ENCODE measurements at places on chromosomes 11 and 22.

- DNase-seq: no peak
These were observed 3.8 kb downstream of the RSPH14 start for GRCh38 chr22:23137905-23138561.

GRCh38 chr11:122883646-122883979 is 1.1 kb downstream of the JHY start:
- DNase-seq: no peak

DNA sequence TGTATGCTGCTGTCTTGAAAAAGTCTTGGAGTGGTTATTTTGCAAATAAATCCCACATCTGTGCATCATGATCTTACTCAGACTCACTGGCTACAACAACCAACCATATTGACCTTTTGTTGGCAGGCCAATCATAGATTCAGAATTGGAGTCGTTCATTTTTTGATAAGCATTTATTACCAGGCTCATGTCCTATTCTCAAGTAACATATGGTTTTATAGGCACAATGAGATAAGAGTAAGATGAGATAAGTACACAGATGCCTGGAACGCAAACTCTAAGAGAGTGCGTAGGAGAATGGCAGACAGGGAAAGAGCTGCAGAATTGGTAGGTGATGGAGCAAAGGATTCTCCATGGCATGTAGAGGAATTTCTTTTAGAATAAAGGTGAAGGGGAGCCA is 71.6 kb upstream of the SLC5A12 start:
- no peak for DNase-seq

DNA sequence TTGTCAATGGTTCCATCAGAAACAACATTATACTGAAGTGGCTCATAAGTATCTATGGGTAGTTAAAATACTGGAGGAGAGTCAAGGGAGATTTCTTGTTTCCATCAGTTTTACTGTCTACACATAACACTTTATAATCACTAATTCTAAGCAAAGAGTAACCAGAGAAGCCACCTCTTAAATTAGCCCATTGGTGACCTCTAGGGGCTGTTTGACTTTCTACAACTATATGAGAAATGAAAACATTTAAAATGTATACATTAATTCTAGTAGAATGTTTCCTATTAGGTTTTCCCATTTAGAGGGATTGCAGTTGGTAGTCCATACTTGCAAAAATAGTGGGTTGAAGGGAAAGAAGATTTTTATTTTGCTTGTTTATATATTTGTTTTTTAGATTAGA is 504.3 kb downstream of the FAM181B start:
- no peak for DNase-seq

- no peak for DNase-seq
These were observed 6.7 kb downstream of the NDUFV1 start for GRCh38 chr11:67613313-67613959.

GRCh38 chr22:46674367-46674781 is 54.2 kb downstream of the GRAMD4 start:
- peak; percentile 72 for DNase-seq

- DNase-seq: no peak
These were observed 24.6 kb upstream of the PRR5 start for GRCh38 chr22:44677353-44677840.

DNA sequence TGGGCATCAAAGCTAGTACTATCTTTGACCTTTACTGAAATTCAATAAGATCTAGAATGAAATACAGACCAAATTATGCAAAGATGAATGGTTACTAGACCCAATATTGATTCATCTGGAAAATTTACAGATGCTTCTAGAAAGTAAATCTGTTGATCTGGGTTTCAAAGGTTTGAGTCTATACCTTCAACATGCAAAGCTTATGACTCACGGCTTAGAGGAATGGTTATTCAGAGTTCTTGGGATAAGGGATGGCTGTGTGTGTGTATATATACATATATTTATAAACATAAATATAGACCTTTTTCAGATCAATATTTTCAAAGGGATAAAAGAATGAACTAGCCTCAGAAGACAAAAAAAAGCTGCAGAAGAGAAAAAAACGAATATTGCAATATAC is 1.3 kb downstream of the SPTY2D1 start:
- DNase-seq: no peak

DNA sequence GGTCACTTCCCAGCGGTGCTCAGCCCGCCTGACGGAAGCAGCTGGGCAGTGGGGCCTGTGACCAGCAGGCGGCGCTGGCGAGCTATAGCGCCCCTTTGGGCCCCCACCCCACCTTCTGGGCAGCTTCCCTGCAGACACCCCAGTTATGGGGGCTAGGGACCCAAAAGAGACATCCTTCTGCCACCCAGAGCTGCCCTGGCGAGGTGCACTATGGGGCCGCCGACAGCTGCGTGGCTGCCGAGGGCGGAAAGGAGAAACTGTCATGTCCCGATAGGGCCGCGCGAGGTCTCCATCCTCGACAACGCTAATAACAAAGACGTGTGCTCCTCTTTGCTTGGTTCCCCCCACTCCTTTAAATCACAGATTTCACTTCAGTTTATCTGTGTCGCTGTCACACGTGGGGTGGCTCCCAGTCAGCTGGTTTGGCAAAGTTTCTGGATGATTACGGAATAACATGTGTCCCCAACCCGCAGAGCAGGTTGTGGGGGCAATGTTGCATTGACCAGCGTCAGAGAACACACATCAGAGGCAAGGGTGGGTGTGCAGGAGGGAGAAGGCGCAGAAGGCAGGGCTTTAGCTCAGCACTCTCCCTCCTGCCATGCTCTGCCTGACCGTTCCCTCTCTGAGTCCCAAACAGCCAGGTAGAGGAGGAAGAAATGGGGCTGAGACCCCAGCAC is 673 bp upstream of the MYO7A start:
- no peak for DNase-seq

- no peak for DNase-seq
These were observed 81.1 kb downstream of the USP35 start for GRCh38 chr11:78269806-78270205.

GRCh38 chr11:94925422-94926270 is 47.7 kb downstream of the CWC15 start:
- no peak for DNase-seq

- no peak for DNase-seq
These were observed 6.8 kb downstream of the SELENOO start for GRCh38 chr22:50207383-50208140.

- DNase-seq: no peak
These were observed 7.0 kb upstream of the PRSS23 start for GRCh38 chr11:86793307-86793706.

GRCh38 chr11:103266167-103266831 is 157.1 kb downstream of the DYNC2H1 start:
- no peak for DNase-seq

- no peak for DNase-seq
These were observed 5.4 kb downstream of the HYOU1 start for GRCh38 chr11:119051440-119052162.

DNA sequence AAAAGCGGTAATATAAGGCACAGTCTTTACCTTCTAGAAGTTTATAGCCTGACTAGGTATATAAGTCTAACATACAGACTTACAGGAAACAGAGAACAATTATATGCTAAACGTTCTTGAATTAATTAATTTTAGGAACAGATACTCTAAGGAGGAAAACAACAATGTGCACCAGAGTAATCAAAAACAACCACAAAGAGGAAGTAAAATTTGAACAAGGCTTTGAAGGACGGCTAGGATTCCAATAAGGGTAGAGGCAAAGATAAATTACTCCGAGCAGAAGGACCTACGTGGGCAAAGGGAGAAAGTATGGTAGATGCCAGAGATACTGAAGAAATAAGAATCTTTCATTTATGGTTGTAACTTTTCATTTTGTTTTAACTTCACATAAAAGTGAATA is 54.4 kb downstream of the ENTHD1 start:
- no peak for DNase-seq

- DNase-seq: no peak
These were observed 8.3 kb downstream of the TRIM29 start for GRCh38 chr11:120129570-120129969.

- no peak for DNase-seq
These were observed 7.5 kb downstream of the HSPA8 start for GRCh38 chr11:123054301-123055065.

DNA sequence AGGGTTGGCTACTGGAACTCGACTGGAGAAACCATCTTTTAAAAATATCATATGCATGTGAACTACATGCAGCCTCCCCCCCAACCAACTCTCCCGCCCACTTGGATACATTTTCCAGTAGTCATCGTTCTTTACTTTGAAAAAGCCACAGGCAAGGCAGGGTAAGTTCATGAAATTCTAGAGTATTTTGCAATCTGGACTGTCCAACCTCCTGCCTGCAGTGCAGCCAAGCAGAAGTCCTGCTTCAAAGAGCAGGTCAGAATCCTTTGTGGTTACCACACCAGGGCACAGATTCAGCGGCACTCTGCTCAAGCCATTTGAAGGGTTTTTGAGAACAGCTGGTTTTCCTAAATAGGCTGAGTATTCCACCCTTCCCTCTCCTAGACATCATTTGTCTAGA is 12.1 kb downstream of the ELF5 start:
- DNase-seq: no peak

GRCh38 chr22:20615021-20615420 is 107.6 kb downstream of the MED15 start:
- no peak for DNase-seq
